ENCODE measurements at places on chromosomes 6 and 20.

- no peak for DNase-seq
These were observed 484.0 kb upstream of the SOX4 start for GRCh38 chr6:21109391-21110178.

- DNase-seq, result no peak
These were observed 49.4 kb upstream of the IRF4 start for GRCh38 chr6:341914-342831.

DNA sequence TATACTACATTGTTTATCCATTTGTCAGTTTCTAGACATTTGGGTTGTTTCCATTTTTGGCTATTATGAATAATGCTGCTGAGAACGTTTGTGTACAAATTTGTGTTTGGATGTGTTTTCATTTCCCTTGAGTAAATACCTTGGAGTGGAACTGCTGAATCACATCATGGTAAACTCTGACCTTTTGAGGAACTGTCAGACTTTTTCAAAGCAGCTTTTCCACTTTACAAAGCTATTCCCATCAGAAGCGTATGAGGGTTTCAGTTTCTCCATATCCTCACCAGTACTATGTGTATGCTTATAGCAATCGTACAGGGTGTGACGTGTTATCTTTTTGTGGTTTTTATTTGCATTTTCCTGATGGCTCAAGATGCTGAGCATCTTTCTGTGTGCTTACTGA lies 103.7 kb downstream of the MYO6 start:
- no peak for DNase-seq

DNA sequence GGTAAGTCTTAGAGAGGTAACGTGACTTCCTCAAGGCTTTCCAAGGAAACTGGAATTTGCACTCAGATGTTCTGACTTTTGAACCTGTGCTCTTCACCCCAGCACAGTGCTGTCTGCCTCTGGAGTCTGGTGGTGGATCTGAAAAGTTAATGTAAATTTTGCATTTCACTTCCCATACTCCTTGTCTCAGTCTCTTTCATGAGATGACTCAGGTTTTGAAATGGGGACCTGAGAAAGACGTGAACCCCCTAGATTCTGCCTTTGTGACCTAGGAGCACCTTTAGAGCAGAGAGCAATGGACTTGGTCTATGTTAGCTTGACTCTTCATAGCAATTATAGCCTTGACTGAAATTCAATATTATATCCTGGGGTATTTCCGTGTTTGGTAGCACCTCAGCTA lies 223.0 kb downstream of the QKI start:
- no peak for DNase-seq

GRCh38 chr6:151784441-151785214 lies 22.9 kb upstream of the ESR1 start:
- DNase-seq, result no peak

DNA sequence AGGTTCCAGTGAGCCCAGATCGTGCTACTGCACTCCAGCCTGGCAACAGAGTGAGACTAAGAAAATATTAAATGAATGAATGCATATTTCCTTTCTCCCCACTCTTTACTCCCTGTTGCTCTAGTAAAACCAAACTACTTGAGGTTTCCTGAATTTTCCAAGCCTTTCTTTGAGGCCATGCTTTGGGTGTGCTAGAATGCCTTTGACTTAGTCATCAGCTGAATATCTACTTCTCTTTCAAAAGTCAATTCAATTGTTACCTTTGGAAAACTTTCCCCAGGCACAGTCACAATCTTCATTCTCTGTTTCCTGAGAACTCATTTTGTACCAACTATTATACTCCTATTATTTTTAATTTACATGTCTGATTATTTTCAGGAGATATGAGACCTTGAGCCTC lies 27.5 kb upstream of the CEP85L start:
- DNase-seq, result no peak

- DNase-seq, result no peak
These were observed 239.1 kb downstream of the HDGFL1 start for GRCh38 chr6:22808466-22808865.

GRCh38 chr6:38077488-38078030 lies 258.0 kb downstream of the ZFAND3 start:
- DNase-seq, result no peak

DNA sequence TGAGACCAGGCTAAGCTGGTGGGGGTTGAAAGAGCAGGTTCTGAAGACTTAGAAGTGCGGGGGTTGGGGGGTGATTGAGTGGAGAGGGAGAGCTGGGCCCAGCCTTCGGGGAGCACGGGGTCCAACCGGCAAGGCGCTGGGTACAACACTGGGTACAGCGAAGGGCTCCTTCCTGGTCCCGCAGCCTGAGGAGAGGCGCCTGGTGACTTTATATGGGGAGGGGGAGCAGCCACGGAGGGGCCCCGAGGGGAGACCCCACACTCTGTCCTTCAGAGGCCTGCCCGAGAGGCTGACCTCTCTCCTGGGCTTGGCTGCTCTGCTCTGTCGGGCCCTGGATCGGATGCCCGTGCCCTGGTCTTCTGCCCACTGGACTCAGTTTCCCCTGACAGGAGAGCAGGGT lies 10.4 kb upstream of the NTSR1 start:
- DNase-seq, result no peak

- no peak for DNase-seq
These were observed 468.1 kb upstream of the MARCKS start for GRCh38 chr6:113388996-113389395.
